ENCODE measurements at places on chromosomes 6 and 20.

- no peak for DNase-seq
Observed at GRCh38 chr6:44001318-44002066, 125.8 kb downstream of the MRPL14 start.

DNA sequence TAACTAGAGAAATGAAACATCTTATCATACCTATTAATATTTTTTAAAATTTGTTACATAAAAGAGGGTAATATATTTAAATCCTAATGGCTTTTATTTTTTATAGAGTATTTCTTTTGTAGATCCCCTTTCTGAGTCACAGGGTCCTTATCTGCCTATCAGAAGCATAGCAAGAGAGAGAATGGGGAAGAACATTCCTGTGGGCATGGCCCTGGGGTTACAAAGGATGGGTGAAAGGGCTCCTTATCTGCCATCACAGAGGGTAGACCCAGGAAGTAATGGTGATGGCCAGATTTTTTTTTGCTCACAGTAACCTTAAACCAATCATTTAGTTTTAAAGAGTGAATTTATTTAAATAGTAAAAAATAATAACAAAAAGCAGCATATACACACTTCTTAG is 582.1 kb upstream of the HTR1E start:
- DNase-seq: no peak

GRCh38 chr6:112337209-112337638 is 9.9 kb upstream of the RFPL4B start:
- DNase-seq: no peak

- DNase-seq: no peak
Observed at GRCh38 chr6:46233129-46233528, 62.3 kb upstream of the ENPP5 start.

DNA sequence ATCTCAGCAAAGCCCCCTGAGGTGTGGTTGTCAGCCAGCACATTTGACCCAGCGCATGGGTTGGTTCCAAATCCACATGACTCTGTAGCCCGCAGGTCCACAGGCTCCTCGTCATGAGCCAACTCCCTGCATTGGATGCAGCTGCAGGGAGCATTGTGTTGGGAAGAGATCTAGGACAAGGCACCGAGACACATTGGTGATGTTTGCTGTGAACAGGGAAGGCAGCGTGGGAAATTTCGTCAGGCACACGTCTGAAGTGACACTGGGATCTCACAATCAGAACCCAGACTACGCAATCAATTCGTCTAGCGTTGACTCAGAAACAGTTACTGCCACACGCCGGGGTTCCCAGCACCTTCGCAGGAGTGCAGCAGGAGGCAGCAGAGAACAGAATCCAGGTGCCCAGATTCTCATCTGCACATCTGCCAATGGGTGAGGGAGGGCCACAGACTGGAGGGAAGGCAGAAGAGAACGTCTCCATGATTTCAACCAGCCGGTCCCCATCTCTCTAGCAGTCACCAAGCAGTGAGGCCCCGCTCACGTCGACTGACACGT is 177.0 kb downstream of the TTLL2 start:
- DNase-seq: no peak

- DNase-seq: no peak
Observed at GRCh38 chr20:64181391-64181790, 17.1 kb downstream of the MYT1 start.
